ENCODE measurements at places on chromosomes 4 and X. TPM values are rescaled to one million over a fixed set of nuclear protein-coding genes. Genes with fewer than 3 reads are reported as not detected.

MANBA gene
- total RNA-seq: 18.2 TPM

CXCL8 gene
- total RNA-seq: 11.4 TPM

DNA sequence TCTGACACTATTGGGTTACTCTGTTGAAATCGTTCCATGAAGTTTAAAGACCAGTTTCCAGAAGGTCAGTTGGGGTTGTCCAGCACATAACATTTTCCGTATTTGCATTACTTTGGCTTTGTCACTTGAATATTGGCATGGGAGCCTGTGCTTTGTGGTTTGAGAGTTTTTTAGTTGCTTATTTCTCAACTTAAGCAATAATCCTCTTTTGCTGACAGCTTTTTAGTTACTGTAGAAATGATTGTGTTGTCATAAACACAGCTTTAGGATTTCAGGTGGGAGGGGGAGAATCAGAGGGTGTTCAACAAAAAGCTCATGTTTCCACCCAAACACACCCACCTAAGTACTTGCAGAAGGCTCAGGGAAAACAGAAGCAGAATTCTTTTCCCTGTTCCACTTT lies 210.7 kb upstream of the TLL1 start:
- no peak for DNase-seq

SPANXD gene
- total RNA-seq: not detected

DNA sequence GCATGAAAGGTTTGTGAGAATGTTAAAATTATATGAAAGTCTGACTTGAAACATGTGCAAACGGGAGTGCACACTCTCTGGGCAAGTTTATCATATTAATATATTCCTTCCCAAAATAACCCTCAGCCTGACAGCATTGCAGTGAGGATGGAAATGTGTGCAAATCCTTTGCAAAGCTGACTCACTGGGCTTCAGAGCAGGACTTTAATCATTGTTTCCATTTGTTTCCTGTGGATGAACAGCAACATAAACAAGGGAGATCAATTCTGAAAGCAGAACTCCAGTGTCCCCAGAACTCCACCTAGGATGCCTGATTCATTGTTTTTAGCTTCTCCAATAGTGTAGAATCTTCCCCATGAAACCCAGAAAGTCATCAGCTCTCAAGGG lies 32.9 kb downstream of the SLC2A9 start:
- DNase-seq: no peak

- no peak for DNase-seq
Measured at GRCh38 chr4:152081024-152081423, 320.2 kb upstream of the GATB start.

IL21 gene
- total RNA-seq: 0.08 TPM

RTL3 gene
- not detected for total RNA-seq

DNA sequence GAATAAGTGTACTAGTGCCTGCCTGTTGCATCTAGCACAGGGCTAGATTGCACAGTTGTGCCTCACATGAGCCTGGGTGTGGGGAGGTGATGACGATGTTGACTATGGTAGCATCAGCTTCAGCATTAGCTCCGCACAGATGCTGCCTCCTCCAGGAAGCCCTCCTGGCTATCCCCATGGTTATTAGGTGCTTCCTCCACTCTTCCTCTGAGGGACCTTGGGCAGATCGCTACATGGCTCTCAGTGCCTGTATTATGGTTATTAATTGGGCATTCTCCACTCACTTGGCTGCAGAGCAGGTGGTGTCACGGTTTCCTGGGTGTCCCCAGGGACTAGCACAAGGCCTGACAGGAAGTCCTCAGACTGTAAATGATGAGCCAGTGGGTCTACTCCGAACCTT lies 325.6 kb downstream of the ARHGAP10 start:
- DNase-seq: no peak

ITM2A gene
- 236 TPM for total RNA-seq

USP17L26 gene
- total RNA-seq: not detected

GRCh38 chr4:145186729-145187128 lies 6.3 kb upstream of the OTUD4 start:
- peak; percentile 3 for DNase-seq

All from CD4-positive, alpha-beta T cell (primary cell).